HuH-7 (cell line): ENCODE measurements at places on chromosomes 6 and 20.
A peak's percentile ranks its signal among the peaks of the same experiment; 100 is the strongest.

DNA sequence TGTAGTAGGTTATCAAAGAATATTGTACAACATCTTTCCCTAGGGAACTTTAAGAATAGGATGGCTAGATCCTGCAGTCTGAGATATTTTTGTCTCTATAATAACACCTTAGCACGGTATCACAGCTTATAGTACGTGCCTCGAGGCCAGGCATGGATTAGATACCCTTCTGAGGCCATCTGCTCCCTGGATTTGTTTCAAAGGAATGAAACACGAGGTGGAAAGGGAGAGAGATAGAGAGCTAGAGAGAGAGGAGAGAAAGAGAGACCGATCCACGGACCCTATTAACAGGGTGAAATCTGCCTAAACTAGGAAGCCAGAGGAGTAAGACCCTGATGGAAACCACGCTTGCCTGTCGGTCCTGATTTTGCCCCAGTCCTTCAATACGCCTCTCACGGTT is 92.5 kb downstream of the CD83 start:
- DNase-seq: no peak

GRCh38 chr6:3348821-3349220 is 90.1 kb downstream of the PSMG4 start:
- no peak for DNase-seq

- peak; percentile 82 for DNase-seq
Observed at GRCh38 chr20:50338479-50339391, 148.1 kb downstream of the CEBPB start.

DNA sequence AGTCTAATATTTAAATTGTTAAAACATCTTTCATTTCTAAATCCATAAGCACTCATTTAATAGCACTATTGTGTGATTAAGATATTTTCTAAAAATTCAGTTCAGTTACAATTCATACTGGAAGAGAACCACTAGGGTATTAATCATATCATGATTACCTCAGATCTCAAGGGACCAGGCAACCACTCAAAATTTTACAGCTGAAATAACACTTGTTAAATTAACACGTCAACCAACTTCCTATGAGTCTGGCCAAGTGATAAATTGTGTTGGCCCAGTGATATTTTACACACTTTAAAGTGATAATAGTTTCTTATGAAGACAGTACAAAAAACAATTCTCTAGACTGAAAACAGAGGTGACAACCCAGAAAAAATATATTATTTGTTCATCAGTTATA is 869.0 kb upstream of the ADGRB3 start:
- no peak for DNase-seq

- no peak for DNase-seq
Observed at GRCh38 chr6:37516920-37517405, 17.3 kb upstream of the CCDC167 start.

- DNase-seq: no peak
Observed at GRCh38 chr20:60167812-60168211, 209.6 kb downstream of the CDH26 start.

GRCh38 chr6:16109659-16110305 is 19.1 kb upstream of the MYLIP start:
- DNase-seq: no peak

GRCh38 chr6:153167061-153167891 is 36.2 kb upstream of the RGS17 start:
- no peak for DNase-seq

DNA sequence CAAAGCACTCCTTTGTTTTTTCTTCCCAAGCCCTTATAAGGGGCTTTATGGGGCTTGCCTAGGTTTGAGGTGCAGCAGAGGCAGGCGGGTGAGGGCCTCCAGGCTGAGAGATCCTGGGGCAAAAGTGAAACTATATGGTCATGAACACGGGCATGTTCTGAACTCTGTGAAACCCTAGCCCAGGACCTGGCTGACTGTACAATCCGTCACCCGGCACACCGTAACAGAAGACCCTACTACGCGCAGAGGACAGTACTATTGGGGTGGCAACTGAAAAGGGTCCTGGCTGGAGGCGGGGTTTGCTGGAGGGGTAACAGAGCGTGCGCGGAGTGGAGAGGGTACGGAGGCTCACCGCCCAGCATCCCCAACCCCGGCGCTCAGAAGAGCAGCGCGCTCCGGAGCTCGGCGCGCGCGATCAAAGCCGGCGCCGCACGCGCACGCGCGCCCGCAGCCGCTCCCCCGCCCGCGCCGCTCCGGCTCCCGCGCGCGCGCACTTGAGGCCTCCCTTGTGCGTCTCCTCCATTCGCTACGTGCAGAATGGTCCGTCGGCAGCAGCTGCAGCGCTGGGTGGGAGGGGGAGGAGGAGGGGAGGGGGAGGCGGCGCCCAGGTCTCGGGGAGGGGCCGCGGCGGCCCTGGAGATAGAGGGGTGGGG is 54.2 kb downstream of the MRPL14 start:
- DNase-seq: peak; percentile 85

- DNase-seq: no peak
Observed at GRCh38 chr6:45438849-45439406, 61.2 kb upstream of the SUPT3H start.

DNA sequence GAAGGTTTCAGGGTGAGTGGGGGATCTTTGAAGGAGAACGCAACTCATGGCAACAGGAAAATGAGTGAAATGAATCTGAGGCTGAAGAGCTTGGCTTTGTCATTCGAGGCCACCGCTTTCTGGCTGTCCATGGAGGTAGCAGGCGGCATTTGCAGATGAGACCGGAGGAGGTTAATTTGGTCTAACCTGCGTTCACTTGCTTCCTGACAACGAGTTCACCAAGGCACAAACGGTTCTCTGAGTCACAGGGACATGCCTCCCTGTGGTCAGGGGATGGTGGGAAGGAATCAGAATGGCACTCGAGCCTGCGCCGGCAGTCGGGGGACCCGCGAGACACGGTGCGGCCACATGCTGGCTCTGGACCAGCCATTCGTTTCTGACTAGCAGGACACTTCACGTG is 75.0 kb downstream of the IRF4 start:
- DNase-seq: no peak

DNA sequence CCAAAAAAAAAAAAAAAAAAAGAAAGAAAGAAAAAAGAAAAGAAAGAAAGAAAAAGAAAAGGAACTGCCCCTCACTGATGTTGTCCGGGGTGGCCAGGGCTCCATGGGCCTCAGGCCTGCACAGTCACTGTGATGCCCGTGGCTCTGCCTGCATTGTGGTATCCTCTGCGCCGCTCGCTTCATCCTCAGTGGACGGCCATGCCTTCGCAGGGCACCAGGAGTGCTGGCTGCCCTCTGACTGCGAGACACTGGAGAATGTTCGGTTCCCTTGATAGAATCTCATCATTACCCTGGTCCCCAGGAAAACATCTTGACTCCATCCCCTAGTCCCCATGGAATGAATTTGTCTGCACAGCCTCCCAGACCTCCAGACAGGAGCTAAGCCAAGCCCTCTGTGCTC is 61.7 kb downstream of the TMEM242 start:
- DNase-seq: no peak

DNA sequence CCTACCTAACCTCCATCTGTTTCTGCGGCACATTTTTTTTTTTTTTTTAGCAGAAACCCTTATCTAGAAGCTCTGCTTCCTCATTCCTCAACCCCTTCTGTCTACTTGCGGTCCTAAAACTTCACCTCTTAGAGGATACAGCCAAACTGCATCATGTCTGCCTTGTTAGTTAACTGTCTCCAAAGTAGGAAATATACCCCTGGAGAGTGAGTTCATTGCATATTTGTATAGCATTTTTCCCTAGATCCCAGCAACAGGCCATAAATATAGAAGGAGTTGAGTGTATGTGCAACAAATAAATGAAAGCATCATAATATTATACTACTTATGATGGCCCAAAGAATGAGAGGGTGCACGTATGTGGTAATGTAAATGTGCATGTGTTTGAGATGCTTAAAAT is 1288.6 kb upstream of the GJE1 start:
- no peak for DNase-seq

DNA sequence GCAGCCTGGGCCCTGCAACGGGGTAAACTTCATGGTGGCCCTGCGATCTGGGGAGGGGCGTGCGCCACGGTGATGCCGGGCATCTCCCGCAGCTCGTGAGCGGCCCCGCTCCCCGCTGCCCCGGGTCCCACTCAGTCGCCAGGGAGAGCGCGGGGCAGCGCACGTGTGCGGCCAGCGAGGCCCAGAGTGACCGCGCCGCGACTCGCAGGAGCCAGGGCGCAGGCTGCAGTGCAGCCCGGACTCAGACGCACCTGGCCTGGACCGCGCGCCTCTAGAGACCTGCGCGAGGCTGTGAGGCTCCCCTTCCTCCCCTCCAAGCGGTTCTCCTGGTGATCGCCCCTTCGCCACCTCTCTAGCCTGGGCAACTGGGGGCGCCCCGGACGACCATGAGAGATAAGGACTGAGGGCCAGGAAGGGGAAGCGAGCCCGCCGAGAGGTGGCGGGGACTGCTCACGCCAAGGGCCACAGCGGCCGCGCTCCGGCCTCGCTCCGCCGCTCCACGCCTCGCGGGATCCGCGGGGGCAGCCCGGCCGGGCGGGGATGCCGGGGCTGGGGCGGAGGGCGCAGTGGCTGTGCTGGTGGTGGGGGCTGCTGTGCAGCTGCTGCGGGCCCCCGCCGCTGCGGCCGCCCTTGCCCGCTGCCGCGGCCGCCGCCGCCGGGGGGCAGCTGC is 652 bp downstream of the BMP6 start:
- peak; percentile 31 for DNase-seq

GRCh38 chr6:30405934-30406333 is 61.0 kb downstream of the RPP21 start:
- DNase-seq: no peak

- no peak for DNase-seq
Observed at GRCh38 chr6:170407932-170408331, 101.4 kb downstream of the FAM120B start.

DNA sequence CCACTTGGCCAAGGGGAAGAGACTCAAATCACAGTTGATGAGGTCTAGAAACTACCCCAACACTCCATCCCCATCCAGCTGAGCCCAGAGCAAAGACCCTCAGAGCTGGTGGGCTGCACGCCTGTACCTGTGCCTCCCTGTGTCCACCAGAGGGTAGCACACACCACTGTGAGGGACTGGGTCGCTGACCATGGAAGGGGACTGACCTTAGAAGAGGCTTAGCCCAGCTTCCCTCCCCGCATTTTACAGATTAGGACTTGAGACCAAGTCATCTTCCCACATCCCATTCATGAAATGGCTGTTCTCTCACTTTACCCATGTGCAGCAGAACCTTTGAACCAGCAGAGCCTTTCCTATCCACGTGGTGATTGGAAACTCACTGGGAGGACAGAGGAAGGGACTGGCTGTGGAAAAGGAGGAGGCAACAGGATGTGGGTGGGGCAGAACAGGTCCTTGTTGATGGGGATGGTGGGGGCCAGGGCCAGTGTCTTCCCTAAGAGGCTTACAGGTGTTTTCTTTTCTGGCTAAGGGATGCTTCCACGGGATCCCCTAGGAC is 44.3 kb downstream of the CPXM1 start:
- peak; percentile 86 for DNase-seq

GRCh38 chr6:35896228-35896627 is 24.7 kb downstream of the SRPK1 start:
- DNase-seq: no peak

- DNase-seq: no peak
Observed at GRCh38 chr20:58841539-58842264, 9.0 kb downstream of the GNAS-AS1 start.

DNA sequence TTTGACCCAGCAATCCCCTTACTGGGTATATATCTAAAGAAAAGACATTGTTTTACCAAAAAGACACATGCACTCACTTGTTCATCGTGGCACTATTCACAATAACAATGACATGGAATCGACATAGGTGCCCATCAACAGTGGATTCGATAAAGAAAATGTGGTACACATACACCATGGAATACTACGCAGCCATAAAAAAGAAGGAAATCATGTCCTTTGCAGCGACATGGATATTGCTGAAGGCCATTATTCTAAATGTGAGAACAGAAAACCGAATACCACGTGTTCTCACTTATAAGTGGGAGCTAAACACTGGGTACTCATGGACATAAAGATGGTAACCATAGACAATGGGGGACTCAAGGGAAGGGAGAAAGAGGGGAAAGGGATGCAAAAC is 222.3 kb downstream of the RNGTT start:
- no peak for DNase-seq
